ENCODE measurements at places on chromosomes 5 and 9. TPM values are rescaled to one million over a fixed set of nuclear protein-coding genes. Genes with fewer than 3 reads are reported as not detected.

The SLC45A2 gene
- not detected for total RNA-seq

The ACTBL2 gene
- not detected for total RNA-seq

The KIAA0825 gene
- total RNA-seq, result 2.7 TPM

The NEURL1B gene
- 0.26 TPM for total RNA-seq

The FBN2 gene
- not detected for total RNA-seq

The RASGRF2 gene
- total RNA-seq, result 4.8 TPM

GRCh38 chr5:43410414-43410813, 1.8 kb downstream of the CCL28 start:
- DNase-seq, result no peak

DNA sequence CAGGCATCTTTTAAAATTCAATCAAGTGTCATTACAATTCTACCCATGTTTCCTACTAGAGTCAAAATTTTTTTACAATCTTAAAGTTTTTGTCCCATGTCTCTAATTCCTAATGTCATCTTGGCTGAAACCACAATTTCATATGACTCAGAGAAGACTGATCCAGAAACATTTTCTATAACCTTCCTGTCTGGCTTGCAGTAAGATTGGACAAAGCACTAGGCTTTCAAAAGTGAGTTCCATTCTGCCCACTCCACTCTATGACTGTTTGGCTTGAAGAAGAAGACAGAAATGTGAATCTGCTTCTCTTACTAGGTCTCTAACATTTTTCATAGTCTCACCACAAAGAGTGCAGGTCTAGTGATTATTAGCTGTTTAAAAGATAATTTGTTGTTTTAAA, 88.8 kb downstream of the NR3C1 start:
- DNase-seq, result no peak

GRCh38 chr5:125551246-125551645, 804.8 kb upstream of the ZNF608 start:
- DNase-seq, result no peak

DNA sequence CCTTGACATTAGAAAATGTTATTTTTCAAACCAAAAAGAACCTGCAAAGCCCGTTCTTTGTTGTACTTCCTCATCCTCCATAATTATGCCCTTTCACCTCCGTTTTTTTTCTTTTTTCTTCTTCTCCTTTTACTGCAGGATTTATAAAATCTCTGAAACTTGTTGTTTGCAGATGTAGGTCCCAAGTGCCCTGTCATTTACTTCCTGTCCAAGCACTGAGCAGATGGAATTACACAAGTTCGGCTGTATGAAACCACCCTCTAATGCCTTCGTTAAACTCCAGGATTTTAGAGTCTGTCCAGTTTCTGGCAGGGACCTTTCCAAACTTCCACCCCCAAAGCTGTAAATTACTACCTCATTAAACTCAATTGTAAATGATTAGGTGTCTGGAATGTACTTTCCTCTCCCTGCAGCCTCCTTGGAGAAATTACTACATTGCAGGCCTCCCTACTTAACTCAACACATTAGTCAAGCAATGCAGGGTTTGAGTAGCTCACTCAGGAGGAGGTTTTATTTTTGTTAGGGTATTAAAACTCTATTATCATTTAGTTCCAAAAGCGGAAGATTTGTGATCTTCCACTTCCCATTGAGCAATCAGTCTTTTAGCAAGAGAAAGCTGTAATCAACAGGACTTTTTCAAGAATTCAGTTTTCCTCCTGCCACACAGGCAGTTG, 125.6 kb upstream of the LPAR1 start:
- DNase-seq, result no peak

DNA sequence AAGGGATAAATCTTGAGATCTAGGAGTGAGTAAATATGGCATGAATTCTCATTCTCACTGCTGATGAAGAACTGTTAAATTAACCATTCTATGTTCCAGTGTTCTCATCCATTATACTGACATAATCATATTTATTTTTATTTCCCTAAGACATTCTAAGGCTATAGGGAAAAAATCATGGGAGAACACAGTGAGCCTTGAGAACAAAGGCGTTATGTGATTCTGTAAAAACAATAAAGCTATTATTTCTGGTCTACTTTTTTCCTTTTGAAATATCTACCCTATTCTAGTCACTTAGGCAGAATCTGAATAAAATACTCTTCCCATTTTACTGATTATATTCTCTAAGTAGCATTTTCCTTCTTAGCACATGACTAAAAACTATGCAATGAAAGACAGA, 155.7 kb upstream of the ADAMTS16 start:
- no peak for DNase-seq

- no peak for DNase-seq
Observed at GRCh38 chr5:140039561-140039960, 3.5 kb downstream of the NRG2 start.

DNA sequence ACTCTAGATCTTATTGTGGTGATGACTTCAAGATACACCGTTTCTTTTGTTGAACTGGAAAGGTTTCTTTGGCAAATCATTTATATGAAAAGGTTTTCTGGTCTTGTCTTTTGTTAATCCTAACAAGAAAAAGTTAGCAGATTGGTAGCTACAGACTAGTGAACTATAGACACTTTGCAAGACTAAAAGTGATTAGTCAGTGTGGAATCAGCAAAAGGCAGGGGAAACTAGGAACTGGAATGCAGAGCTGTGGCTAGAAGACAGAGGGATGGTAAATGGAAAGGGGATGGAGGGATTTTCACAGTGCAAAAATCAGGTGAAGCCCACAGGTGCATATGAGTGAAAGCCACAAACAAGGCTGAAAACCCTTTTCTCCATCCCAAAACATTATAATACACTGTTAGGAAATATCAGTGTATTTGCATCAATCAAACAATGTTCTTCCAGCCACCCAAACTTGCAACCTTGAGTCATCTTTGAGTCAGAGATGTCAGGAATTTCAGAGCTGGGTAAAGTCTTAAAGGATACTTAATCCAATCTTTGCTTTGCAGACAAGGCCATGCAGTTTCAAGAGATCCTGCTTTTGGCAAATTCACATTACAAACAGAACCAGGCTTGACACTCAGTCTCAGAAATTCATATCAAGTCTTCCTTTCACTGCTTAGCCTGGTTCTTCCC, 52.7 kb downstream of the PLK2 start:
- no peak for DNase-seq

- DNase-seq, result no peak
Observed at GRCh38 chr9:120730654-120731514, 16.6 kb upstream of the MEGF9 start.

- DNase-seq, result no peak
Observed at GRCh38 chr9:132063281-132063680, 16.4 kb downstream of the MED27 start.

DNA sequence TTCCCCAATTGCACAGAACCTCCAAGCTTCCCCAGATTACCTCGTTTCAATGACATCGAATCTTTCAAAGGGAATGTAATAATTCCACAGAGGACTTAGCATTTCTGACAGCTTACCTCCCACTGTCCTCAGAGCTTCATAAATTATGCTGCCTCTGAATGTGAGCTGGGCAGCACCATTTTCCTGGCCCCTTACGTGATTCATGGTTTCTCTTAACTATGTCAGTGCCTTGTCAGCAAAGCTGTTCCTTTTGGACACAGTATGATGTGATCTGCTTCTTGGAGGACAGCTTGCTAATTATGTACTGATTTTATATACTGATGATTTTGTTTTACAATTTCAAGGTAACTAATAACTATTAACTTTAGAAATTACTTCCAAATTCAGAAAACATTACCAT, 27.7 kb upstream of the SSBP2 start:
- DNase-seq, result no peak

- no peak for DNase-seq
Observed at GRCh38 chr9:90505695-90506094, 136.9 kb downstream of the DIRAS2 start.

DNA sequence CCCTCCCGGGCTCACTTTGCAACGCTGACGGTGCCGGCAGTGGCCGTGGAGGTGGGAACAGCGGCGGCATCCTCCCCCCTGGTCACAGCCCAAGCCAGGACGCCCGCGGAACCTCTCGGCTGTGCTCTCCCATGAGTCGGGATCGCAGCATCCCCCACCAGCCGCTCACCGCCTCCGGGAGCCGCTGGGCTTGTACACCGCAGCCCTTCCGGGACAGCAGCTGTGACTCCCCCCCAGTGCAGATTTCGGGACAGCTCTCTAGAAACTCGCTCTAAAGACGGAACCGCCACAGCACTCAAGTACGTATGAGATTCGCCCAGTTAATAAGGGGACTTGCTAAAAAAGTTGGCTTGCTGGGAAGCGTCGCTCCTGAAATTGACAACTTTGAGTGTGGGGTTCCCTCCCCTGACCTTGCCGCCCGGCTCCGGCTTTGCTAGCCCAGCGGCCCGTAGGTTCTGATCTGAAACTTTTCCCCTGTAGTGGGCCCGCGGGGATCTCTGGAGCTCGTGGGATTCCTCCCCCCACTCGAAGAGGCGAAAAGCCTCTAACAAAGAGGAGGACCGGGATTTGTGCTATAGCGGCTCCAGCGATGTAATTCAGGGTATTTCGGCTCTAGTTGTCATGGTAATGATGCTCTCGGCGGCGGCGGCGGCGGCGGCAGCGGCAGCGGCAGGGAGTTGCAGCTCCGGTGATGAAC, 572 bp downstream of the NR4A3 start:
- peak; percentile 68 for DNase-seq

- DNase-seq, result no peak
Observed at GRCh38 chr9:122372856-122373845, 2.3 kb downstream of the PTGS1 start.

- no peak for DNase-seq
Observed at GRCh38 chr9:114779352-114779845, 26.4 kb downstream of the TNFSF15 start.

DNA sequence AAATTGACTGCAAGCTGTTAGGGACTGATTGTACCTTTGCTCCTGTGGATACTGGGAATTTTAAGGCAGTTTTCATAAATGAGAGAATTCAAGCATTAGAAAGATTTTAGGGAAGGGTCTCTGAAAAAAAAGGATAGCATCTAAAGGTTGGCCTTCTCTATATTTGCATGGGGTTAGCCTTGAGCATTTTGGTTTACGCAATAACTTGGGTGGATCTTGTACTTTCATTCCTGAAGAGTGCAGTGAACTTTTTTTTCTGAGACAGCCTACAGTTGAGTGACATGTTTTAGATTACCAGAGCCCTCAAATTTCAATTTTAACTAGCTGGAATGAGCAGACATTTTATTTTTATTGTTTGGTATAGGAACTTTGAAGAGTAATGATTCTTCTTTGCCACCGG, 91.6 kb upstream of the NR3C1 start:
- no peak for DNase-seq

DNA sequence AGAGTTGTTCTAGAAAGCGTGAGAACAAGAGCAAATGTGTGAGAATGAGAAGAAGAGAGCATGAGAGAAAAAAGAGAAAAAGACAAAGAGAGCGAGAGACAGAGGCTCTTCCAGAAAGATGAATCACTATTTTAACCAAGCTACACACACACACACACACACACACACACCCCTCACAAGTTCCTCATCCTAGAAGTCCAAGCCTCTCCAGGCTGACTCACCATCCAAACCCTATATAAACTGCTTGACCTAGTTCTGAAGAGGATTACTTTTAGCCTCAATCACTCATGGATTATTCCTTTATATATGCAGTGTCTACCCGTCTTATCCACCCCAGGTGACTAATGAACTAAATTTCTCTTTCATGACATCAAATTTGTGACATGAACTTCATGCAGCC, 37.6 kb downstream of the C9orf57 start:
- no peak for DNase-seq

DNA sequence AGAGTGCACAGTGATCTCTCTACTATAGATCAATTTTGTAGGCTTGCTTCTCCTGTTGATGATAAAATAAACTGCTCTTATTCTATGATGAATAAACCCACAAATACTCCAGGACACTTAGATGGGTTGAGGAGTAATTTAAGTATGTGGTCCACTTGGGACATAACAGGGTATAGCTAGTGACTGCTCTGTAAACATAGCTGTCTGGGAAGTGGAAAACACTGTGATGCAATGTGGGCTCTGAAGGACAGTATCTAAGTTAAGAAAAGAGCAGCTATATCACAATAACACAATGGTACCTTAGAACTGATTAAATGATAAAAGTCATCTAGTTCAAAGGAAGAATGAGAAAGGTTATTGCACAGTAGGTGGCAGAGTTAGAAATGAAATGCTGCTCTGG, 294.3 kb upstream of the HAPLN1 start:
- no peak for DNase-seq

DNA sequence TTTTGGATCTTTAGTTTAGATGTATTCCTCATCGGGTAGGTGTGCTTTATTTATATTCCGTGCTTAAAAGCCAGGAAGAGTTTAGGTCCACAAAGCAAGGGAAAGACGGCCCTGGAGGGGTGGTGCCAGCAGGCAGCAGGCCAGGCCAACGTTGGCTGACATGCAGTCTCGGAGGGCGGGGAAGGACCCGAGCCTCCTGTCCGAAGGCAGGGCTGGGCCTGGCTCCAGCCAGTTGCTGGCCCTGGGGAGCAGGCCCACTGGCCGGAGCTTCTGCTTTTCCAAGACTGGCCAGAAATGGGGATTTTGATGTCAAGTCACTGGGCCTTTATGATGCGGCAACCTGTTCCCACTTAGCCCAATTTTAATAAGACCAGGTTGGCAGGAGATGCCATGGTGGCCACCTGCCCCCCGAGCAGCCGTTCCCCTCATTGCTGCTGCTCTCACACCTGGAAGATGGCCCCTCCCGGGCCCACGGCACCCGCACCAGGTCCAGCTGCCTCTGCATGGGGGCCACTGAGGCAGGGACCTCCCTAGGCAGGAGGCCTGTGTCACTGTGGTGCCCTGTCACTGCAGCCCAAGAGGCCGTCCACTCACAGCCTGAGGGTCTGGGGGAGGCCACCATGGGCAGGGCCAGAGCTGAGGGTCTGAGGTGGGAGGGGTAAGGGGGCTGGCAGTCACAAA, 23.2 kb downstream of the LPCAT1 start:
- no peak for DNase-seq

- DNase-seq, result no peak
Observed at GRCh38 chr9:80615964-80616363, 1044.2 kb downstream of the TLE4 start.

DNA sequence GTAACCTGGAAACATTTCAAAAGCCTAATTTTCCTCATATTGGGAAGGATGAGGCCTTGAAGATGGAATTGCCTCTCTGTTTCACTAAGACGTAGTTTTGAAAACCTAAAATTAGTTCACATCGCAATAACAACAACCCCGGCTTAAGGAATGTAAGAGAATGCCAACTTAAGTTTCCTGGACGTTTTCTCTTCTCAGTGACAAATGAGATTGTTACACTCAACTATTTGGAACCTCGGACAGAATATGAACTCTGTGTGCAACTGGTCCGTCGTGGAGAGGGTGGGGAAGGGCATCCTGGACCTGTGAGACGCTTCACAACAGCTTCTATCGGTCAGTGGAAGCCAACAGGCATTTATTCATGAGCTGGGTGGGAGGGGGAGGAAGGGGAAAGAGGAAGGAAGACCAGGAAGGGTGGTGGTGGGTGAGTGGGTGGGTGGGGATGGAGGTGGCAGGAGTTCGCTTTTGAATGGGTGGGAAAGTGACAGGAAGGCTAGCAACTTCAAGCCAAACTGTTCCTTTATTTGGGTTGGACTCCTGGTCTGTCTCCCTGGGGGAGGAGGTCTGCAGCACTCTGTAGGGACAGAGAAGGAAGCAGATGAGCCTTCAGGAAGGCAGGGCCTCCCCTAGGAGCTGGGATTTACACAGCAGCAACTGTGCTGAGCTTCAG, 83.4 kb downstream of the TEK start:
- DNase-seq, result no peak

Measured in activated CD8-positive, alpha-beta memory T cell treated with anti-CD3 and anti-CD28 coated beads, Interleukin-2, amount 10 ng/mL, durations not matched to agents 7 days and 5 days (primary cell).